ENCODE measurements at places on chromosomes 7 and 10. TPM values are rescaled to one million over a fixed set of nuclear protein-coding genes. Genes with fewer than 3 reads are reported as not detected.

Gene NPFFR1
- under 0.01 TPM for total RNA-seq

Gene ADIRF
- not detected for total RNA-seq

Gene EGR2
- 0.29 TPM for total RNA-seq

Gene DKK1
- total RNA-seq, result 408 TPM

Gene TMEM270
- 0.17 TPM for total RNA-seq

Gene SFRP5
- 2.5 TPM for total RNA-seq

Gene ZNF800
- total RNA-seq, result 13.3 TPM

Gene C10orf143
- 0.86 TPM for total RNA-seq

Gene HOXA3
- total RNA-seq, result 4.7 TPM

Gene PPP1R17
- not detected for total RNA-seq

Gene ZNF736
- not detected for total RNA-seq

Gene GSTO1
- 305 TPM for total RNA-seq

Gene GIMAP1
- not detected for total RNA-seq

Gene BMPER
- 4.3 TPM for total RNA-seq

Gene R3HCC1L
- 13.7 TPM for total RNA-seq

Gene WDR86
- 0.20 TPM for total RNA-seq

Gene LIPK
- total RNA-seq, result not detected

Gene PRKAR2B
- 2.3 TPM for total RNA-seq

Gene PHF14
- total RNA-seq, result 19.4 TPM

Gene CPN1
- 0.34 TPM for total RNA-seq

Gene WEE2
- not detected for total RNA-seq

Gene TRIM4
- total RNA-seq, result 24.8 TPM

Gene C1QL3
- not detected for total RNA-seq

Gene XRCC2
- 4.8 TPM for total RNA-seq

Gene ACTR3C
- not detected for total RNA-seq

Gene RTKN2
- 0.83 TPM for total RNA-seq

Gene TMEM236
- total RNA-seq, result 0.03 TPM

Gene RAPGEF5
- total RNA-seq, result 0.06 TPM

Gene CXCL12
- total RNA-seq, result 0.25 TPM

Gene POLR3A
- total RNA-seq, result 12.1 TPM

Gene P4HA1
- total RNA-seq, result 19.8 TPM

Gene ITPRID1
- total RNA-seq, result not detected

Gene CHST3
- 61.9 TPM for total RNA-seq

Gene BTBD16
- 0.66 TPM for total RNA-seq

Gene MACROH2A2
- 23.6 TPM for total RNA-seq

Gene HOXA5
- 5.1 TPM for total RNA-seq

Gene CNTNAP2
- total RNA-seq, result 0.02 TPM

Gene AGMO
- total RNA-seq, result 0.77 TPM

Gene GJD4
- total RNA-seq, result not detected

Gene ABCA13
- 0.03 TPM for total RNA-seq

Gene AZGP1
- not detected for total RNA-seq

Gene ANK3
- 1.0 TPM for total RNA-seq

Gene PAPSS2
- total RNA-seq, result 19.7 TPM

Gene TMEM213
- not detected for total RNA-seq

Gene TAS2R40
- total RNA-seq, result not detected

Gene IL2RA
- not detected for total RNA-seq

Gene CLCN1
- 0.03 TPM for total RNA-seq

Gene GTF2IRD2
- total RNA-seq, result 7.4 TPM

Gene PDSS1
- 14.4 TPM for total RNA-seq

Measured in A549 treated with AZD2906 at 1 μM for 4 hours (cell line).